ENCODE measurements at places on chromosomes 5 and 9.

DNA sequence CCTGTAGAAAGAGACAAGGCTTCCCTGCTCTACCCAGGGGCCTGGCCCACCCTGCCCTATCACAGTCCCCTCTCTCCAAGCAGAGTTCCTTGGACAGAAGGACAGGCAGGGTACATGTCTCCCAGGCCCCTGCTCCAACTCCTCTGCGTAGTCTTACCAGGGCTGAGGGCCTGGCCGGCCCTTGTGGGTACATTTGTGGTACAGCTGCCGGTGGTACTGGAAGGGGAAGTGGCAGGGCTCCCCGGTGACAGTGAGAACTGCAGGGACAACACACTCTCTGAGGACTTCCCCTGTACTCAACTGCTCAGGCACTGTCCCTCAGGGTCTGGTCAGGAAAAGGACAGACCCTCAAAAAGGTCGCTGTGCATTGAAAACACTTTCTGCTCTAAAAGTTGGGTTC is 3.6 kb downstream of the F12 start:
- no peak for DNase-seq

GRCh38 chr9:122252796-122253195 is 11.8 kb downstream of the RBM18 start:
- no peak for DNase-seq

- no peak for DNase-seq
Observed at GRCh38 chr9:70450738-70451137, 36.3 kb upstream of the KLF9 start.

DNA sequence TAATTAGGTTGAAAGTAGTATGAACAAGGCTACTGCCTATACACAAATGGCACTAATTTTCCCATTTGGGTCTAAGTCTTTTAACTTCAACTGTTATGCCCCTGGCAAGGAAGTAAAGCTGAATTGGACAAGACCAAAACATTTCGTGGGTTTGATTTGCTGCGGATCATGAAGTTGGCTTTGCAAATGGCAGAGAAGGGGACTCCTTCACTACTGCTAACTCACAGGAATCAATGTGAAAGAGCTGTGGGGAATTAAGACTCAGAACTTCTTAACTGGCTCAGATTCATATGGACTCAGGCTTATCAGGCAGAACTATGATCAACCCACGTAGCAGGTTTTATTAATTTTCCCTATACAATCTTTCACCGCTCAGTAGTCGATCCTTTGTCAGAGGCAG is 73.8 kb upstream of the IFNE start:
- no peak for DNase-seq

DNA sequence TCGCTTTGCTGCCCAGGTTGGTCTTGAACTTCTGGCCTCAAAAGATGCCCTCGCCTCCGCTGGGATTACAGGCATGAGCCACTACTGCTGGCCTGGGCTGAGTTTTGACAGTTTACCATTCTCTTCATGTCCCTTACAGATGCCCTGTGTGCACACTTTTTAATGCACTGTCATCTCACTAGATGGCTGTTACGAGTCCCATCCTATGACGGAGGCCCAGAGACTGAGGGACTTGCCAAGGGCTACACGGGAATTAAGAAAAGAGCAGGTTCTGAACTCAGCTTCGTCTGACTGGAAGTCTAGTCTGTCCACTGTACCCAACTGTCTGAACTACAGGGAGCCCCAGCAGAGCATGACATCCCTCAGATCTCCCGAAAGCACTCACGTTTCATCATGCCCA is 63.9 kb downstream of the ARHGEF37 start:
- no peak for DNase-seq

GRCh38 chr9:1721196-1721595 is 294.0 kb upstream of the SMARCA2 start:
- no peak for DNase-seq

GRCh38 chr5:41985945-41986695 is 61.0 kb downstream of the FBXO4 start:
- DNase-seq, result no peak

DNA sequence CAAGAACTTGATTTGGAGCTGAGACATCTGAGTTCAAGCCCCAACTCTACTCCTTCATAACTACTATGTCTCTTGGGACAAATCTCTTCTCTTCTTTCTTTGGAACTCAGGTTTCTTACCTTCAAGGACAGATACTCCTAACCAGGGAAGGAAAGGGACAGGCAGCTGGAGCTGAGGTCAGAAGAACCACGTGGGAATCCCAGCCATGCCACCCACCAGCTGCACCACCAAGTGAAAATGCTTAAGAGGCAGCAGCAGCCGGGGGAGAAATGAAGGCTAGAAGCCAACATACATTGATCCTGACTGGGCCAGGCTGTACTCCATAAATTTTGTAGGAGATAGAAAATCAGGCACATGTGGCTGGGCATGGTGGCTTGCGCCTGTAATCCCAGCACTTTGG is 9.6 kb upstream of the OR5C1 start:
- DNase-seq, result no peak

Data from AG04449 (cell line).